ENCODE measurements at places on chromosomes 12 and 14. TPM values are rescaled to one million over a fixed set of nuclear protein-coding genes. Genes with fewer than 3 reads are reported as not detected.

DNA sequence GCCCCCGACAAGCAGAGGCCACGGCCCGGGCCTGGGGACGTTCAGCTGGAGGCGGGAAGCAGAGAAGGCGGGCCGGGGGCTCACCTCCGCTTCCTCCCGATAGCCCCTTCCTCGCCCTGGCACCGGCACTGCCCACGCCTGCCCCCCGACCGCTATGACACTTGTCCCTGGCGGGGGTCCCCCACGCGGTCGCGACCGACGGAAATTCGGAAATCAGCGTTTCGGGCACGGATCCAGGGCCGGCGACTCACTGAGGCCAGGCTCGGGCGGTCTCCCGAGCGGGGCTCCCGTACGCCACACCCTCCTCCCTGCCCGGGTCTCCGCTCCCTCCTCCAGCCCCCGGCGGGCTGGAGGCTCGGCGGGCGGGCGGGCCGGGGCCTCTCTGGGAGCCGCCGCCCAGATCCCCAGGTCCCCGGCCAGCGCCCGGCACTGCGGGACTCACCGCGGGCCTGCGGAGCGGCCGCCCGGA, 581 bp downstream of the PITPNM2 start:
- peak overlapping the region; percentile 75 for H3K27ac ChIP-seq
- H3K36me3 ChIP-seq: no peaks in the 10 kb centered on the region
- H3K27me3 ChIP-seq: no peaks in the 10 kb centered on the region

- H3K36me3 ChIP-seq: no peaks in the 10 kb centered on the region
- no peak overlapping the region for H3K4me3 ChIP-seq
- no peaks in the 10 kb centered on the region for H3K27me3 ChIP-seq
Measured at GRCh38 chr12:43722621-43723020, 36.0 kb downstream of the PUS7L start.

DNA sequence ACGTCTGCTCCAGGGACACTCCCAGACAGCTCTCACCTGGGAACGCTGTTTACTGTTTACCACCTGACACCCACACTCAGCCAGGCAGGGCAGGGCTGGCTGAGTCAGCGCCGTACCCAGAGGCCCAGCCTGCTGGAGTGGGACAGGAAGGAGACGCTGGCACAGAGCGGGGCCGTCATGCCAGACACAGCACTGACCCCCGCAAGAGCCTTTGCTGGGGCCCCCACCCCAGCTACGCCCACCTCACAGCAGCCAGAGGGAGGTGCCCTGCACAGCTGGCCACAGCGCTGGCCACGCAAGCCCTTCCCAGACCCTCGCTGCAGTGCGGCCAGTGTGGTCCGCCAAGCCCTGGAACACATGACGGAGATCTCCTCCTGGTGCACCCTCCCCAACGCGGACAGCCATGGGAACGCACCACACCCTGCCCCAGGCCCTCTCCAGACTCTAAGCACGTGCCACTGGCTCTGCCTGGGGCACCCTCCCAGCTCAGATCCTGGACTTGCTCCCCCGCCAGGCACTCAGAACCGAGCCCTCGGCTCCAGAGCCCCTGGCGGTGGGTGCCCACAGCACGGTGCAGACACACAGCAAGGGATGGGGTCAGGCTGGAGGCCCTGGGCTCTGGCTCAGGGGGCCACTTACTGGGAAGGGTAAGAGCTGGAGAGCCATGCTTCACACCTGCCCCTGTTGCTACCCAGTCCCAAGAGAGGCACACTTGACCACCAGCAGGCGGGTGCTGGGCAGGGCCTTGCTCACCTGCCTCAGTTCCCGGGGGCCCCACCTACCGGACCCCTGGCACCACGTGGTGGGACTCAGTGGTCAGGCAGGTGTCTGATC, 5.7 kb downstream of the AHNAK2 start:
- peaks cover 3% of the 10 kb centered on the region for H3K27me3 ChIP-seq
- no peak overlapping the region for H3K4me3 ChIP-seq
- H3K27ac ChIP-seq: peak overlapping the region; percentile 91

DNA sequence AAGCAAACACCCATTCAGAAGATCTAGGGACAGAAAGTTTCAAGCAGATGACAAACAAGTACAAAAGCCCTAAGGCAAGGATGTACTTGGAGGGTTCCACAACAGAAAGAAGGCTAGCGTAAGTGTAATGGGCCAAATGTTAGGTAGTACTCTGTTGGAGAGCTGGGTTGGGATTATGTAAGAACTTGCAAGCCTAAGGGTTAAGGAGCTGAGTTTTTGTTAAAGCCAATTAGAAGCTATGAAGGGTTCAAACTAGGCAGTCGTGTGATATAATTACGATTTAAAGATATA, 41.4 kb downstream of the HECTD1 start:
- peak overlapping the region; percentile 51 for H3K27ac ChIP-seq
- no peaks in the 10 kb centered on the region for H3K27me3 ChIP-seq
- H3K4me3 ChIP-seq: no peak overlapping the region
- H3K4me1 ChIP-seq: peaks cover 20% of the 10 kb centered on the region
- no peak for DNase-seq

GRCh38 chr12:23098517-23098916, 473.5 kb downstream of the ETNK1 start:
- DNase-seq: no peak
- H3K27ac ChIP-seq: no peak overlapping the region
- no peaks in the 10 kb centered on the region for H3K4me1 ChIP-seq
- H3K27me3 ChIP-seq: no peaks in the 10 kb centered on the region

DNA sequence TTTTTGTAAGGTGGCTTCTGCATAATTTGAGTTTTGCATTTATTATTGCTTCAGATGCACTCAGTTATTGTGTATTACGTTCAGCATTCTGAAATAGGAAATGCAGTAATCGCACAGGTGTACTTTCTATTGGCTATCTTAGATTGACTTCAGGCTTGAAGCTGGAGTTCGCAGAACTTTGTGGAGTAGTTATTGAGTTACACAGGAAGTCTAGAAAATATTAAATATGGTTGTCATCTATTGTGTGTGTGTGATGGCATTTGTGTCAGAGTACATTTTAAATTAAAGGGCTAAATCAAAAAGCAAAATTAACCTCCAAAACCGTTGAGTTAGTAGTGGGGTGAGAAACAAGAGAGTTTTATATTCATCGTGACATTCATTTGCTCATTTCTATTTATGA, 2.7 kb downstream of the ARID2 start:
- no peak for DNase-seq
- H3K36me3 ChIP-seq: no peaks in the 10 kb centered on the region
- no peaks in the 10 kb centered on the region for H3K27me3 ChIP-seq
- peaks cover 35% of the 10 kb centered on the region for H3K4me1 ChIP-seq

DNA sequence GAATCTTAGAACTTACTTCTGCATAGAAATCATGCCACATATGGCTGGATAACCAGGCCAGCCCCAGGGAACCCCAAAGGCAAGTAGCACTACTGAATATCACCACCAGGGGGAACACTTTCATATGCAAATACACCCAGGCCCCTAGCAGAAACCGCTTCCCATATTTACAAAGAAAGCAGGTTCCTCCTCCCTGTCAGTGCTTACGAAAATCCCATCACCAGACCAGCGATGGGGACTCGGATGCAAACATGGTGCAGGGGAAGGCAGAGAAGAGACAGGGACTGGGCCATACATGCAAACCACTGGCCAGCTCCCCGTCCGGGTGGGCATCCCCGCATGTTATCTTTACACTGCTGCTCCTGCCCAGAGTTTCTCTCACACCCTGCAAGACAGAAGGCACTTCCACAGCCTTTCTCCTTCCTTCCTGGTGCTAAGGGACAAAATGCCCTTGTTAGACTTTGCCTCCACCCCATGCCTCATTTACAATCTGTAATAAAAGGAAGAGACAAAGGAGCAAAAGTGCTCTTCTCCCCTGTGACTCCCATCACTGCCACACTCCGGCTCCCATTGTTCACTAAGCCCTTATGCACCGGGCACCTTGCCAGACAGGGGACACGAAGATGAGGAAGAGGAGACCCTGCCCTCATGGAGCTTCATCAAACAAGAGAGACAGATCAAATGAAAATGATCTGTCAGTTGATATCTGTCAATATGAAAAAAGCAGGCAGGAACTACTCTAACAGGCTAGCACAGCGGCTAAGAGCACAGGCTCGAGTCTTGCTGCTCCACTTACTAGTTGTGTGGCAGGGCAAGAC, 62.3 kb downstream of the PTPN21 start:
- no peak for DNase-seq
- no peak overlapping the region for H3K27ac ChIP-seq
- peaks cover 40% of the 10 kb centered on the region for H3K36me3 ChIP-seq
- H3K27me3 ChIP-seq: no peaks in the 10 kb centered on the region
- no peak overlapping the region for H3K4me3 ChIP-seq
- H3K4me1 ChIP-seq: no peaks in the 10 kb centered on the region

GRCh38 chr12:55744340-55745030, 1.6 kb downstream of the GDF11 start:
- H3K4me3 ChIP-seq: peak overlapping the region; percentile 65
- H3K4me1 ChIP-seq: peaks cover 9% of the 10 kb centered on the region
- no peaks in the 10 kb centered on the region for H3K27me3 ChIP-seq
- no peaks in the 10 kb centered on the region for H3K36me3 ChIP-seq
- H3K27ac ChIP-seq: no peak overlapping the region
- no peak for DNase-seq

- H3K27ac ChIP-seq: peak overlapping the region; percentile 3
- DNase-seq: no peak
- no peaks in the 10 kb centered on the region for H3K27me3 ChIP-seq
- no peaks in the 10 kb centered on the region for H3K36me3 ChIP-seq
- peaks cover 71% of the 10 kb centered on the region for H3K4me1 ChIP-seq
Measured at GRCh38 chr12:93425736-93426411, 15.9 kb downstream of the UBE2N start.

DNA sequence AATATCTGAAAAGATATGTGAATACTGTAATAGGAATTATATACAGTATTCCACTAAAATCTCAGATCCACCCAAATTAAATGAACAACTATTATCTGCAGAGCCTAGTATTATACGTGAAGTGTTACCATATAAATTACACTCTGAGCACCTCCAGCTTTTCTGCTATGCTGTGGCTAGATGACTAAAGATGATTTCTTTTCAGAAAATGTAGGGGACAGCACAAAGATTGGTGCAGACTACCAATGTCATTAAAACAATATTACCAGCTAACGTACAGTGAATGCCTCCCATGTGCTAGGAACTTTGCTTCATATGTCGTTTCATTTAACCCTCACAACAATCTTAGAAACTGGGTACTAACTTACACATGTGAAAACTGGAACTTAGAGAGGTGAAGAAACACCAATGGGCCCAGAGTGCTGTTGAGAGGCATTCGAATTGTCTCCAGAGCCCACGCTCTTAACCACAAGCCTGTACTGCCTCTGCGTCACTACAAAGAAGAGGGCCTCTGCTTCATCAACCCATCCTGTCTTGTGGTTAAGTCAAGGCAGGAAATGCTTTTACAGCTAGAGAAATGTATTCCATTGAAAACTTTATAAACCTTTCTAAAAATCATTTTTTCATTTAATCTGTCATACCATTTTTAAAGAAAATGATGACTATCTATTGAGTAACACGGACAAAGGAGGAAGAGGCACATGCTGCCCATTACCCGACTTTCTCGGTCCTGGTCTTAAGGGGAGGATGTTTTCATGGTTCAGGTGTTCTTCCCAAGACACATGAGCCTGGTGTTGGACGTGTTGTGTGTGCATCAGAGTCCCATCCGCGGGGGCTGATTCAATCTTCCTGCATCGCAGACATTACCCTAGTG, 1.3 kb downstream of the GPR65 start:
- no peaks in the 10 kb centered on the region for H3K36me3 ChIP-seq
- H3K27me3 ChIP-seq: no peaks in the 10 kb centered on the region
- peak overlapping the region; percentile 42 for H3K4me3 ChIP-seq

DNA sequence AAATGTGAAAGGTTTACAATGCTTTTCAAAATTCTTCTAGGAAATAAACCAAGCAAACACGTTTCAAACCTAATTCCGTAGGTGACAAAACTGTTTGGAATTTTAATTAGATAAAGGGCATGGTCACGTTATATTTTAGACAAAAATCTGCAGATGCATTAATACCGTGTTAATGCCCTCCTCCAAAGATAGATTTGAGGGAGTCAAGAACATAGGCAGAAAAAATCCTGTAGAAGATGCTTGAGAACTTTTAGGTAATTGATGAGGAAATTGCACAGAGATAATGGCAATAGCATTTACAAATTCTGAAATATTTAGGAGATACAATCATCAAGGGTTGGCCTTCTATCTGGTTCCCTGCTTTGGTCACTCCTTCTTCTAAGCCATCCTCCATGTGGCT, 212.6 kb downstream of the TMTC3 start:
- DNase-seq: no peak
- no peaks in the 10 kb centered on the region for H3K27me3 ChIP-seq
- H3K36me3 ChIP-seq: no peaks in the 10 kb centered on the region
- no peak overlapping the region for H3K27ac ChIP-seq
- H3K4me1 ChIP-seq: no peaks in the 10 kb centered on the region

DNA sequence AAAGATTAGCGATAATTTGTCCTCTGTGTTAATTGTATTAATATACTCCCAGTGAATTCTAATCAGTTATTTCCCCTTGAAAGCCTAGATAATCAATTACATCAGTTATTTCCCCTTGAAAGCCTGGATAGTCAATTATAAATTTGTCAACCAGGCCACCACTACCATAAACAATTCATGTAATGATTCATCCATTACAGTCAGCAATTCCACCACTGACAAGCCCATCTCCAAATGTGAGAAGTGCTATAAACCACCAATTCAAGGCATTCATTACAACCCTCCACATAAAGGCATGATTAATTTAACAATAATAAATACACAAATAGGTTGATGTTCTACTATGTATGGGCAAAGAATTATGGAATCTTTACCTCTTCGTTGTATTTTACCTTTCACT, 40.9 kb downstream of the INTS13 start:
- peaks cover 10% of the 10 kb centered on the region for H3K36me3 ChIP-seq
- no peaks in the 10 kb centered on the region for H3K4me1 ChIP-seq
- no peaks in the 10 kb centered on the region for H3K27me3 ChIP-seq
- no peak for DNase-seq

GRCh38 chr14:50417853-50418252, 21.2 kb upstream of the CDKL1 start:
- no peaks in the 10 kb centered on the region for H3K4me1 ChIP-seq
- H3K27me3 ChIP-seq: no peaks in the 10 kb centered on the region
- H3K27ac ChIP-seq: no peak overlapping the region
- peaks cover 52% of the 10 kb centered on the region for H3K36me3 ChIP-seq
- DNase-seq: no peak

DNA sequence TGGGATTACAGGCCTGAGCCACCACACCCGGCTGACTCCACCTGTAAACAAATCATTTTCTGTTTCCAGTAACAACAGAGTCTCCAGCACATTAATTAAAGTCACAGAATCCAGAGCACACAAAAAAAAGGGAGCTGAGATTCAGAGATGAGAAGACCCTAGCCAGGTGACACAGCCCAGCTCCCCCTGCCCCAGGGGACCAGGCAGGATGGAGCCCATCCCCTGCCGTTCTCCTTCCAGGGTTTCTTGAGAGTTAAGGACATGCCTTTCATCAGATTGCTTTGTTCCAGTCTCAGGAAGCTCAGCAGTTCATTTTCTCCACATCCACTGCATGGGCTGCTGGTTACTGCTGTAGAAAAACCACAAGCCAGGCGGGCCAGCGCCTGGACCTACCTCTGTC, 81.2 kb downstream of the RIMBP2 start:
- H3K27me3 ChIP-seq: peaks cover 5% of the 10 kb centered on the region
- no peak for DNase-seq
- no peak overlapping the region for H3K4me3 ChIP-seq
- H3K4me1 ChIP-seq: no peaks in the 10 kb centered on the region
- H3K36me3 ChIP-seq: no peaks in the 10 kb centered on the region

Gene CCT2
- total RNA-seq: 90.8 TPM

Gene LRP1-AS
- total RNA-seq: not detected

Gene PMCH
- not detected for total RNA-seq

Gene RERG
- total RNA-seq: 19.6 TPM

Gene SLC6A13
- total RNA-seq: 3.9 TPM

Gene GNB3
- 0.32 TPM for total RNA-seq

Gene WNT1
- not detected for total RNA-seq

Gene KCNK10
- 0.09 TPM for total RNA-seq

Gene MUCL1
- not detected for total RNA-seq

Gene CLEC2A
- total RNA-seq: not detected

Gene RND1
- total RNA-seq: 7.1 TPM

Gene GALNT8
- total RNA-seq: 0.67 TPM

Gene ASIC1
- 0.35 TPM for total RNA-seq

Gene PDE3A
- total RNA-seq: 8.4 TPM

Gene CLEC14A
- total RNA-seq: 87.6 TPM

All from upper lobe of right lung (tissue), 1 donor.